CD4-positive, alpha-beta T cell treated with Interleukin-12 subunit alpha and Interleukin-12 subunit beta, for 1 hour (primary cell): ENCODE measurements at places on chromosomes 13 and 19.
A peak's percentile ranks its signal among the peaks of the same experiment; 100 is the strongest.

DNA sequence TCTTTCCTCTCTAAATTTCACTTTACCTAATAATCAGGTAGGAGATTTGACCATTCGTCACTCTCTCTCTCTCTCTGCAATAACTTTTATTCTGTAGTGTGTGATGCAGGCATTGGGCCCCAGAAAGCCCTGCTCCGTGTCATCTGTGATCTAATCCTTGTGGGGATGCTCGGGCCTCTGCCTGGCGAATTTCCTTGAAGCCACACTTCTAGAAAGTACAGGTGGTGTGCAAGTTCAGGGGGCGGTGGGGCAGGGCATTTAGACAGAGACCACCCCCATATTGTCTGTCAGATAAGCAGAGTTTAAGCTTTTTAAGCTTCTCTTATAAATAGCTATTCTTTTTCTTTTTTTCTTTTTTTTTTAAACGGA, 53.4 kb upstream of the GPR12 start:
- DNase-seq = no peak

GRCh38 chr19:38039966-38040365, 133.0 kb downstream of the SIPA1L3 start:
- no peak for DNase-seq

GRCh38 chr13:31444266-31444856, 244.6 kb downstream of the B3GLCT start:
- no peak for DNase-seq

DNA sequence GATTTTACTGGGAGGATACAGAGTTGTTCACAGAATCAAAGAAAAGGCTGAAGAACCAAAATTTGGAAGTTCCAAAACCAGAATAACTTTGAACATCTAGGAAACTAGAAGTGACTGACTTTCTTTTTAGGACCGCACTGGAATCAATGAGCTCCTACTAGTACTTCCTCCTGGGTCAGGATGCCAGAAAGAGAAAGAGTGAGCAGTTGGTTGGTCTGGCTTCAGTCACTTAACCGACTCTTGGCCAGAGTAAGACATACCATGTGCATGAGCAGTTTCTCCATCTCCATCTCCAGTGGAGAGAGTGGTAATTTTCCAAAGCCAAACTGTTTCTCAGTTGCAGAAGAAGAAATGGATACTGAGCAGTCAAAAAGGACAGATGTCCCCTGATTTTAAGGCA, 27.1 kb upstream of the MTUS2 start:
- no peak for DNase-seq

DNA sequence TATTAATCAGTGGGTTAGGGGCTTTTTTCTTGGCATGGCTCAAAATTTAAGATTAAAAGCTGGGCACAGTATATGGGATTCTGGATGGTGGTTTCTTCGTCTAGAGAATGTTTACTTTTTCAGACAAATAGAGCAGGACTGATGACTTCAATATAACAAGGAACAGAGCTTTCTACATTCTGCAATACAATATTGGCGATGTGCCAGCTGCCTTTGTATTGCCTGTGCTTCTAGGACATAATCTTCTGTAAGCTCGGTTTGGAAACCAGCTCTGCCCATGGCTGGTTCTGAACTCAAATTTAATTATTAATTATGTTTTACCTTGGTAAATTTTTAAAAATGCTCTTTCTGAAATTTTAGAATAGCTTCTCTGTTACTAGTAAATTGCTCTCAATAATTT, 139.1 kb upstream of the TRPC4 start:
- no peak for DNase-seq

DNA sequence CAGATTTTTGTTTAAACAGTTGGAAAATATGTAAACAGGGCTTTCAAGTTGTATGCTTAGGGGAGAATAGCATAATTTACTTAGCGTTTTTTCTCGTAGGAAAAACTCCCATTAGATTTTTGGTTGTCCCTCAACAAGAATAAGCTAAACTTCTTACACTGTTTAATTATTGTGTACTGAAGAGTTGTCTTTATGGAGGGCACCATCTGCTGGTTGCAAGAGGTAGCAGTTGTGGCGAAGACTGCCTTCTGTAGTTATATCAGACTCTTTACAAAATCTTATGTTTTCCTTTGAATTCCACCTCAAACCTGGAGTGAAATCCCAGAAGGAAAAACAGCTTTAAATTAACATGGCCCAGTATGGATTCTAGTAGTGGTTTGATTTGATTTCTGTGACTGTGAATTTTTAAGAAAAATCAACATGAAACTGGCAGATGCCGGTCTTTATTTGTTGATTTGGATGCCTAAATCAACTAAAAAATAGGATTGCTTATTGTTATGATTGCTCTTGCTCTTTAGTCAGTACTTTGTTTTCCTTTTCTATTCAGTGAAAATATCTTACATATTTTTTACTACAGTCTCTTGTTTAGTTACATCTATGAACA, 53.4 kb downstream of the PDS5B start:
- peak; percentile 68 for DNase-seq

GRCh38 chr13:94711561-94712286, 621 bp downstream of the SOX21 start:
- no peak for DNase-seq

DNA sequence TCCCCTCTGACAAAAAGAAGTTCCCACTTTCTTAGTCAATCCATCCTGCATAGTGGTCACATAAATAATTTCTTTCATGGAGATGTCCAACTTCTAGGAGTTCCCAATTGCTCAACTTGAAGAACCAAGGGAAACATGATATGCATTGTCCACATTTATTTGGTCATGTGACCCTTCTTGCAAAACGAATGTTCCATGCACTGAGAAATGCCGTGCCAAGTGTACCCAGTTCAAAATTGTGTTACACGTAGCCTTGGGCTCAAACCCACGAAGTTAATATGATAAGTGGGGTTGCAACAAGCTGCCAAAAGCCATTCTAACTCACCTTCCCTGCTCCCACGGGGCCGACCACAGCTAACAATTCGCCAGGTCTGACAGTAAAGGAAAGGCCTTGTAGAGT, 113.1 kb downstream of the ABCC4 start:
- no peak for DNase-seq

DNA sequence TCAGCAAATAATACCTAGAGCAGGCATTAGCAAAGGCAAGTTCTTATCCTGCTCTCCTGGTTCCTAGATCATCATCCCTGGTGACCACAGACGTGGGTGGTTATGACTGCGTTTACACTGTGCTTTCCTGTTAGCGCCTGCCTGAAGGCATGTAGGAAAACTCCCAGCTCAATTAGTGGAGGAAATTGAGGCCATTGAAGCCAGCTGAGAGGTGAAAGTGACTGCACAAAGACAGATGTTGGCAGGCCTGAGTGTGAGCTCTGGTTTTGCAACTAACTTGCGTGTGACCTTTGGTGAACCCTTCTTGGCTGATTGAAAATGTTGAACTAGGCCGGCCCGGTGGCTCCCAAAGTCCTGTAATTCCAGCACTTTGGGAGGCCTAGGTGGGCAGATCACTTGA, 17.5 kb upstream of the NWD1 start:
- no peak for DNase-seq

DNA sequence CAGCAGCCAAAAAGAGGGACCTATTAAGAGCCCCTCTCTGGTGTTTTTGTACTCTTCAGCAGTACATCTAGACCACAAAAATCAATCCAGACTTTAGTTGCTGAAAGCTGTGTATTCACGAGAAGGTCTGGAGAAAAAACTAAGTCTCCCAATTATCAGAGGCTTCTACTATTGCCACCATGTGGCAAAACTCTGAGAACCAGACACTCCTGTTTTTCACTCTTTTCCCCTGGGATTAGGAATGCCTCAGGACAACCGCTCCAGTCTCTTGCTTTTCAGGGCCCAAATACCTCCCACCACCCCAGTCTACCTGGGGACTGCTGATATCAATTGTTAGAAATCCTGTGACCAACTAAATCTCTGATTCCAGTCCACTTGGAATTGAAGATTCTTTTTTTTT, 30.1 kb upstream of the OBI1 start:
- no peak for DNase-seq

DNA sequence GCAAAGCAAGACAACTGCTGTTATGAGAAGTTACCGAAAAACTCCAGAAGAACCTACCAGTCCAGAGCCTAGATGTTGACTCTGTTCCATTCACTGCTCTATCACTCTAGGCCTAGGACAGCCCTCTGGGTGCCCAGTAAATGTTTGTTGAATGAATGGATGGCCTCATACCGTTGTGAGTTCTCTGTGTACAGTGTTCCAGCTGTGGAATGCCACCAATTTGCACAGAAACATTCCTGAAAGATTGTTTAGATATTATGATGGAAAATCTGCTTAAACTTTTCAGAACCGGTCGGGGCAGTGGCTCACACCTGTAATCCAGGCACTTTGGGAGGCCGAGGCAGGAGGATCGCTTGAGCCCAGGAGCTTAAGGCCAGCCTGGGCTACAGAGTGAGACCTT, 1.3 kb upstream of the FBL start:
- DNase-seq = no peak

DNA sequence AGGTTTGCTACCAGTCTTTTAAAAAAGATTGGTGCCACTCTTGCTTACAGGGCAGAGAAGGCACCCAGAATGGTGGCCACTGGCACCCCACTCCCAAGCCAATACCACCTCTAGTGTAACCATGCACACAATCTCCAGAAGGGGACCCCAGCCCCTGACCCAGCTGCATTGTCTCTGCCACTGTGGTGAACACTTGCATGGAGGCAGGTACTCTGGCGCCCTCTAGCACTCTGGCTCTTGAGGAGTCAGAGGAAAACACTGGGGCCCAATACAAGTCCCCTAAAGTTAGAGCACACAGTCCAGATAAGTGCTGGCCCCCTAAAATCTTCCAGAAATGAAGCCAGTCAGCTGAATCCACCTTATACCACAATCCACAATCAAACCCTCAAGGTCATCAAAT, 6.0 kb downstream of the ERVV-1 start:
- DNase-seq = peak; percentile 20

DNA sequence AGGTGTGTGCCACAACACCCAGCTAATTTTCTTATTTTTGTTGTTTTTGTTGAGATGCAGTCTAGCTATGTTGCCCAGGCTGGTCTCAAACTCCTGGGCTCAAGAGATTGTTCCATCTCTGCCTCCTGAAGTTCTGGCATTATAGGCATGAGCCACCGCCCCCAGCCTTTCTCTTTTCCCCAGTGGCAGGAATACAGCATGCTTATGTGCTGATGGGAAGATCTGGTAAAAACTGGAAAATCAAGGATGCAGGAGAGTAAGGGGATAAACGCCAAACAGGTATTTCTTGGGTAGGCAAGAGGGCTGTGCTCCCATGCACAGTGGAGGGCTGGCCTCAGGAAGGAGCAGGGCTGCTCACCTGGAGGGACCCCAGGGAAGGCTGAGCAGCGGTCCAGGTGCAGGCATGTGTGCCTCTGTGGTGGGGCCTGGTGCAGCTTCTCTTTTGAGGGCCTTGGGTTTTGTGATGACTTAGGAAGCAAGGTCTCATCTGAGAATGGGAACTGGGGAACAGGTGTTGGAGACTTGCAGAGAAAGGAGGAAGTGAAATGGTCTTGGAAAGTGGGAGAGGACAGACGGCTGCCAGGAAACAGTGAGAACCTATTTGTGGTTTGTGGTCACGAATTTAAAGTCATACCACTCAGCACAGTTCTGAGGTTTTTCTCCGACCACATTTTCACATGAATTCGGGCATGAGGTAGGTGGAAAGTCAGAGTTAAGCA, 106.5 kb downstream of the TEX26 start:
- DNase-seq = peak; percentile 32

GRCh38 chr13:44368062-44368591, 5.5 kb upstream of the SERP2 start:
- no peak for DNase-seq

- DNase-seq = no peak
Measured at GRCh38 chr13:55230570-55230908, 1910.2 kb upstream of the PRR20A start.

DNA sequence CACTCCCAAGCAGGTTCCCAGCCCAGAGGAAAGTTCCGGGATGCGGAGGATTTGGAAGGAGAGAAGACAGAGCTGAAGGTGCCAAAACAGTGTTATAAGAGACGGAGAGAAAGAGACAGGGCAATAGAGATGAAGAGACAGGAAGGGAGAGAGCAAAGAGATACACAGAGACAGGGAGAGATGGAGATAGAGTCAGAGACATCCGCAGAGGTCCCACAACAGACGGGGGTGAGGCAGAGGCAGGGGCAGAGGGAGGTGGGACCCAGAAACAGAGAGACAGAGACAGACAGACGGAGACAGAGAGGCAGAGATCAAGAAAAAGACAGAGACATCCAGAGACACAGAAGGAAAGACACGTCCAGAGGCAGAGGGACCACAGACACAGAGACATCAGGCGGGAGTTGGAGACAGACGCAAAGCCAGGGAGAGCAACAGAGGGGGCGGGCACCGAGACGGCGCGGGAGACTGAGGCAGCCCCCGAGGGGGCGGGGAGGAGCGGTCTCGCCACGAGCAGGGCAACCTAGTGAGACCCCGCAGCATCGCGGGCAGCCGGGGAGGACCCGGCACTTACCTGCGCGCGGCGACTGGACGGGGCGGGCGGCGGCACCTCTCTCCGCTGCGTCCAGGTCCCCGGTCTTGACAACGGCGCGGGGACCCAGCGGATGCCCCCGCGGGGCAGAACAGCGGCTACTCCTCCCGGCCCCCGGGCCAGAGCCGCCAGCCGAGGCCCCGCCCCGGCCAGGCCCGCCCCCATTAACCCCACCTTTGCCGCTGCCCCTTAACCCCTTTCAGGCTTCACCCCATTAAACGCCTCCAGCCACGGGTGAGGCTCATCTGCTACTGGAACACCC, at the start of gene GPR4:
GPR4 (minus strand) TSS at position 689 of the 851 bp plus-strand sequence. CDS start 10,346 bp downstream, outside the sequence.
- DNase-seq = no peak

- DNase-seq = no peak
Measured at GRCh38 chr13:27110056-27110746, 61.4 kb downstream of the USP12 start.

DNA sequence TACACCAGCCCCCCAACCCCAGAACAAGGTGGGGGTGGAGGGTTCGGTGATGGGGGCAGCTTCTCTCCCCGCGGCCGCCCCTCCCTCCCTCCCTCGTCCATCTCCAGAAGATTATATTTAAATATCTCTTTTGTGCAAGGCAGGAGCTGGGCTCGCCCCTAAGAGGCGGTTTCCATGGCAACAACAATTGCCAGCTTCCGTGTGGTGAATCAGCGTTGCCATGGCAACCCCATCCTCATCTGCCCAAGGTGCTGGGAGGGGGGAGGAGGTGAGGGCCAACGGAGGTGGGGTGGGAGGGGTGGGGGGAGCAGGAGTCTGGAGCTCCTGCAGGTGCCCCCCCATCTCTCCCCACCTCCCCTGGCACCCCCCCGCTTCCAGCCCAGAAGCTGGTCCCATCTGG, 46.4 kb downstream of the CELF5 start:
- peak; percentile 46 for DNase-seq

GRCh38 chr19:5680437-5681368, at the start of the genes HSD11B1L and MICOS13:
TSS of gene HSD11B1L (plus strand) at chr19:5681027. CDS start at chr19:5684833, 3,806 bp downstream.
TSS of gene MICOS13 (minus strand) at chr19:5680516. CDS start at chr19:5680486, 30 bp downstream.
- peak; percentile 99 for DNase-seq
